NCI-H1048 (cell line): ENCODE measurements at places on chromosomes 3 and 15.

DNA sequence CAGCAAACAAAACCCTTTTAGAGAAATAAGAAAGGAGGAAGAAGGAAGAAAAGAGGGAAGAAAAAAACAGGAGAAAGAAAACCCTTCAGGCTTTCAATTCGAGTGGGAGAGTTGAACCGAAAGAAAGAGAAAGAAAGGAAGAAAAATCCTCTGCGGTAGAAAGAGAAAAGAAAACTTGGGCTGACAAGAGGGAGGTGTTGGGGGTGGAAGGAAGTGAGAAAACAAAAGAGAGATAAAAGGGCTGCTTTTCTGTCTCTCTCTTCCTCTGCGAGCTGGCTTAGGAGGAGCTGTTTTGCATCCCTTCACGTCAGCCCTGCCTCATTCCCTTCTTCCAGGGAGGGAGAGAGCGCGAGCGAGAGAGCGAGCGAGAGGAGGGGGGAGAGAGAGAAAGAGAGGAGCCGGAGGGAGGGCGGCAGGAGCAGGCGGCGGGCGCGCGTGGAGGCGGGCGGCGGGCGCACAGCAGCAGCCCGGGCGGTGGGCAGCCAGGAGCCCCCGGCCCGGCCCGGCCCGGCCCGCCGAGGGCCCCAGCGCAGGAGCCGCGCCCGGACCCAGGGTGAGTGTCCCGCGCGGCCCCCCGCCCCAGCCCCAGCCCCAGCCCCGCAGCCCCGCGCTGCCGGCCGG lies at the start of gene ZNF710:
Gene ZNF710 (plus strand): TSS at position 263 of the 621 bp plus-strand sequence. CDS start 65,814 bp downstream, outside the sequence.
- DNase-seq: no peak

- no peak for DNase-seq
Measured at GRCh38 chr3:155302891-155303290, 9.4 kb upstream of the STRIT1 start.

DNA sequence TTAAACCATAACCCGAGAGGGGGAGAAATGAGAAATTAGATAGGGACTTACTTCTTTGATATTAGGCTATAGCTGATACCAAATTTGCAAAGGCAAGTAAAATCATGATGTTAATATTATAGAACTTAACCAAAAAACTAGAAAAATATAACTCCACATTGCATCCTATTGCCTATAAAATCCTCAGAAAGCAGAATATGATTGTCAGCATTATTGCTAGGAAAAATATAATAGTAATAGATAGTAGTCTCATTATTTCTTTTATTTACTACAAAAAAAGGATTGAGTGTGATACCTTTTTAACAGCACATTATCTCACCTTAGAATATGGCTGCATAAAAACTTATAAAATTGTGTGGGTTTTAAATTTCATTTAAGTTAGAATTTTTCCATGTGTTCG lies 206.5 kb upstream of the CDIN1 start:
- no peak for DNase-seq

DNA sequence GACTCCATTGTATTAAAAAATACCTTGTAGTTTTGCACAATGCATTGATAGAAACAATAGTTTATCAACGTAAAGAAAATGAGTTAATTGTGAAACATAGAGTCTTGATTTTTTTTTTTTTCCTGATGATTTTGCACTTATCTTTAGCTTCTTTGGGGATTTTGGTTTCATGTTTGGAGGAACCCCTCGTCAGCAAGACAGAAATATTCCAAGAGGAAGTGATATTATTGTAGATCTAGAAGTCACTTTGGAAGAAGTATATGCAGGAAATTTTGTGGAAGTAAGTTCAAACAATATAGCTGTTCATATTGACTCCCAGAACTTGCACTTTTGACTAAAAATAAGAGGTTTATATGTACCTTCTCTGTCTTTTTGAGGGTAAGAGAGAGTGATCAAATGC lies 7.0 kb downstream of the DNAJB11 start:
- DNase-seq: no peak

DNA sequence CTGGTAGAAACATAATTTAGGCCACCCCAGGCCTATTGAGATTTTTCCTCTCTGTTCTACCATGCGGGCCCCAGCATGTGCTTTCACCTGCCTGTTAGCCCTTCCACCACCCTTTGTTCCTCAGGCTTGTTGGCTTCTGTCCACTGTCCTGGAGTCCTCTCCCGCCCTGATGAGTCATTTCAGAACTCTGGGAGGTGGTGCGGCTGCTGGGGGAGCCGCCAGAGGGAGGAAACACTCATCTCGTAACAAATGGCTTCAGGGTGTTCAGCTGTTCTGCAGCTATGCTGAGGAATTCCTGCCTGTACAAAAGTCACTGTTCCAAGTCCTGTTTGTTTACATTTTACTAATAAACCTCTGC lies 36.3 kb downstream of the LRTM1 start:
- no peak for DNase-seq

DNA sequence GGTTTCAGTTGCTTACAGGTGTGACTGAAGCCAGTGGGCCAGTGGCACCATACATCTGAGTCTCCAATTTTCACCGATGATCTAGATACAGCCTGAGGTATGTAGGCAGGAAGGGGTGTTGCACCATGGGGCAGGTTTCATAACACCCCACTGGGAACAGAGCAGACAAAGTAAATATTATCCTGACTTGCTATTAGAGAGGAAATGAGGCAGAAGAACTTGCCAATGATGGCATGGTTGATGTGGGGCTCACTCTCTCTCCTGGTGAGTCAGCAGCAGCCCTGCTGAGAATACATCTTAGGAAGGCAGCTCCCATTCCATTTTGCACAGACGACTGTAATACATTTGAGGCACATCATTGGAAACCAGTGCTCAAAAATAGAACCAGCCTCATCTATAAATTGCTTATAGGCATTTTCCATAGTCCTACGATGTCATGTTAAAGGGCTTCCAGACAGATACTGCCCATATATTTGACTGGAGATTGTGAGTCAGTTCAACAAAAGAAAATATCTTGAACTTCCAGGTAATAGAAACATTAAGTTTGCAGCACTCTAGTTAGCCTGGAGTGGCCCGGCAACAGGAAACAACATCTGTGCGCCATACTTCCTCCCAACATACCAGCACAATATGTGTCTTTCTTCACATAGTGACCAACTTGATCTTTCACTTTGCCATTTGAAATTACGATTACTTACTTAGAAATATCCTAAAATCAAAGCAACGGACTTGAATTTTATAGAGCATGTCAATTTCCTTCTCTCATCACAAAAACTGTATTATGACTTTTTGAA lies 175.5 kb downstream of the NECTIN3 start:
- DNase-seq: no peak

- DNase-seq: no peak
Measured at GRCh38 chr3:72972706-72973030, 23.9 kb upstream of the PPP4R2 start.

DNA sequence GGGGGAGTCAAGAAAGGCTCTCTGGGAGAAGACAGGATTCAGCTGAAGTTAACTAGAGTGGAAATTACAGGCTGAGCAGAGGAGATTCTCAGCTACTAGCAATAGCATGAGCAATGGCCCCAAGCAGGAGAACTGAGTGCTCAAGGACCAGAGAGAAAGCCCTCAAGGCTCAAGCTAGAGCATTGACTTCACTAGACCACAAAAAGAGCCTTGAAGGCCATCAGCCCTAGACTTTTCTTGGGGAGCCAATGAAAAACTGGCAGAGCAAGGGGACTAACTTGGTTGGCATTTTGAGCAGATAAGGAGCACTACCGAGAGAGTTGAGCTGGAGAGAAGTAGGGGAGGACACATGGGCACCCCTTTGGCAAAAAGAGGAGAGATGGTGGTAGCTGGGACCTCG lies 277.6 kb downstream of the FEZF2 start:
- DNase-seq: no peak

GRCh38 chr3:39757307-39757706 lies 52.1 kb upstream of the MYRIP start:
- no peak for DNase-seq

GRCh38 chr3:64410226-64410625 lies 185.0 kb upstream of the PRICKLE2 start:
- no peak for DNase-seq

- DNase-seq: no peak
Measured at GRCh38 chr3:38318766-38319671, 27.6 kb upstream of the XYLB start.

- DNase-seq: no peak
Measured at GRCh38 chr3:23781051-23781450, 24.7 kb upstream of the UBE2E1 start.

DNA sequence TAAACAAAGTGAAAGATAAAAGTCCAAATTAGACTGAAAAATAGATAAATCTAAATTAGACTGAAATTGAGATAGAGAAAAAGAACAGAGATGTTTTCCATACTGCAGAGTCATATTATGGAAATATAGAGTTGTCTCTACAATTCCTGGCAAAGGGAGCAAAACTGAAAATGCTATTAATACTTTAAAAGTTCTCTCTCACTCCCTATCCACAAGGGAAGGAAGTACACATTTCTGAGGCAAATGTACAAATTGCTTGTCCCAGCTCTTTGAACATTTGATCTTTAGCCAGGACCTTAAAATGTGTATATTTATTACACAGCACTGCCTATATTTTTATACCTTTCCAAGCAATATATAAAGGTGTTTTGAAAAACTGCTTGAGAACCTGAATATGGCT lies 225.1 kb upstream of the SEMA6D start:
- no peak for DNase-seq

GRCh38 chr3:75078290-75078689 lies 463.8 kb upstream of the CNTN3 start:
- no peak for DNase-seq

DNA sequence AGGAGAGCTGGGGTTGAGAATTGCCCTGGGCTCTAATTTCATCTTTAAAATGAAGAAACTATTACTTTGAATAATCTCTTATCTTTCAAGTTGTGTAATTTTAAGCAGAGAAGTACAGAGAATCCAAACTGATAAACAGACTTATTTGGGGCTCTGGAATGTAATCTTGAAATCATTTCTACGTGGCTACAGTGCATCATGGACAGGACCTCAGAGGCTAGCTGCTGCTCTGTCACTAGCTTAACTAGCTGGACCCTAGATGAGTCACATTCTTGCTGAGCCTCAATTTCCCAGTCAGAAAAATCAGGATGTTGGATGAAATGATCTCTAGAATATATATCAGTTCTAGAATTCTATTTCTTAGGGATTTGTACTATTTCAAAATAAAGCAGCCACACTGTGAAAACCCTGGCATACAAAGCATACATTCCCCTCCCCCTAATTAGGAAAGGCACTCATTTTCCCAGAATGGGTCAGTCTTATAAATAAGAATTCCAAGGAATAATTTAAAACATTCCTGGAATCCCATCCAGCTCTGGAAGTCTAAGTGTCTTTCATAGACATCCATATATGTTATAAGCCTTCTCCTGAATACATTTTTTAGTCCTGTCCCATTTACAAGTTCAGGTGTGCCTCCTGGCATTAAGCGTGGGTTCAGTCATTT lies 47.2 kb downstream of the RASGRP1 start:
- no peak for DNase-seq

GRCh38 chr3:187963003-187963676 lies 190.8 kb upstream of the LPP start:
- DNase-seq: no peak

GRCh38 chr3:186368717-186369116 lies 6.7 kb upstream of the DGKG start:
- no peak for DNase-seq

DNA sequence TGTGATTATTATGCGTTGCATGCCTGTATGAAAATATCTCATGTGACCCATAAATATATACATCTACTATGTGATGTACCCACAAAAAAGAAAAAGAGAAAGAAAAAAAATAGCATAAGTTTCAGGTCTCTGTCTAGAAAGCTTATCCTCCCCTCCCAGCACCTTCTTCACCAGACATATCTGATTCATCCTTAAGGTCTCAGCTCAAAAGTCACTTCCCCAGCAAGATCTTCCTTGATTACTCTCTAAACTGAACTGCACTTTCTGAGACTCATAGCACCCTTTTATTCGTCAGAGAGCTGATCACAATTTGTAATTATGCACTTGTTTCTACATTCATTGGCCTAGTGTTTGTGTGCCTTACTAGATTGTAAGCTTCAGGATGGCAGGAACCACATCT lies 11.1 kb upstream of the PTPN9 start:
- DNase-seq: no peak

DNA sequence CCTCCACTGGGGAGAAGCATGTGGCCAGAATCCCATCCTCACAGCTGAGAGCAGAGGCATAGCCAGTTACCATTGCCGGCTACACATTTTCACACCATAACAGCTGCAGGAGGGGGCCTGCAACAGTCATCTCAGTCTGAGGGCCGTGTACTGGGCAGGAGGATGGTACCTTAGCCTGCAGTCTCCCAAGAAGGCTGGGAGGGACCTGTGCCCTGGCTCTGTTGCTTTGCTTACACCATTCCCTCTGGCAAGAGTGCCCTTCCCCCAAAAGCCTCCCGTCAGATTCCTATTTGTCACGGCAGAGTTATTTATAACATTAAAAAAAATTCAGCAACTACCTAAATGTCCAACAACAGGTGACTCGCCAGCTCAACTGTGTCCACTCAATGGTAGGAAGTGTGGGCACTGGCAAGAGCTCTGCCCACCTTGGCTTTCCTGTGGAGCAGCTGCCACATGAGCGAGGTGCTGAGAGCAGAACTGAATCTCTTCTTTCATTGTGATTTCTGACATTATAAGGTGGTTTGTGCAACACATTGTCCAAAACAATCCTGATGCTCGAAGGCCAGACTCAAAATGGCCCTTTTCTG lies 4.4 kb downstream of the CAMKV start:
- no peak for DNase-seq

- DNase-seq: no peak
Measured at GRCh38 chr3:61961900-61962299, 400.5 kb downstream of the PTPRG start.

- no peak for DNase-seq
Measured at GRCh38 chr3:64805248-64805647, 117.4 kb upstream of the ADAMTS9 start.

DNA sequence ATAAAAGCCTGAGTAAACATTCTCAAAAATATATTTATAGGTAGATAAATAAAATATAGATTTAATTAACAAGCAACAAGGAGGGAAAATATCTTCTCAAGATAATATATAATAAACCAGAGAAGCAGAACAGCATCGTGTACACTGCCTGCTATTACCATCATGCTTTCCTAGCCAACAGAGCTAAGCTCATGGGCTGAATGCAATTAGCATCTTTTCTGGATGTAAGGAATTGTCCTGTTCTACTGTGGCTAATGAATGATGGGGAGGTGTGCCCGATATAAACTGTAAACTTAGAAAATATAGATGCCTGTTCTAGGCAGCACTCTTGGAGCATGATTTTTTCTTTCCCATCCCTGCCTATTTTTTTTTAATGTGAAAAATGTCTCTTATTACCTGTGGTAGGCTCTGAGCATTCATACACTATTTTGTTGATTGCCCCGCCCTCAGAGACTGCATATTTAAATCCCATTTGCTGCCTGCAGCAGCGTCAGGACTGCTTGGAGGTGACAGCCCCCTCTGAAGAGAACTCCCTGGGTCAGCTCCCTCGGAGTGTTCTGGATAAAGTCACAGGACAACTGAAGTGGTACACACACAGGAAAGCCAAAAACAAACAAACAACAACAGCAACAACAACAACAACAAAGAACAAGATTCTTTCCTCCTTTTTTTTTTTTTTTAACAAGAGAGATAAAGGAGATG lies 312.3 kb downstream of the SATB1 start:
- no peak for DNase-seq
